ENCODE measurements at places on chromosomes 5 and 9. TPM values are rescaled to one million over a fixed set of nuclear protein-coding genes. Genes with fewer than 3 reads are reported as not detected.

Gene CAAP1
- 23.4 TPM for total RNA-seq

Gene ENHO
- not detected for total RNA-seq

Gene LOX
- 0.40 TPM for total RNA-seq

Gene ADAMTS19
- total RNA-seq, result not detected

Gene ZNF346
- 18.7 TPM for total RNA-seq
